ENCODE measurements at places on chromosomes 6 and 20.

DNA sequence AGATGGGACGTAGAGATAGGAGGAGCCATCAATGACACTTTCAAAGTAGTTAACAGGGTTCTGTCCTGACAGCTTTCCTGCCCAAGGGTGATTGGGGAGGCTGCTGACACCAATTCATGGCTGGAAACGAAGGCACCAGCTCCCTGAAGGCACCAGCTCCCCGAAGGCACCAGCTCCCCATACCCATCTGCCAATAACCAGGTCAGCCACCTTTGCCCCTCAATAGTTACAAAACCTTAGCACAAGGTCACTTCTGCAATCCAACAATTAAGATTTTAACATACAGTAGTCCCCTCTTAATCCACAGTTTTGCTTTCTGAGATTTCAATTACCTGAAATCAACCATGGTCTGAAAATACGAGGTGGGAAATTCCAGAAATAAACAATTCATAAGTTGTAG is 51.7 kb downstream of the ELOVL5 start:
- DNase-seq, result no peak

DNA sequence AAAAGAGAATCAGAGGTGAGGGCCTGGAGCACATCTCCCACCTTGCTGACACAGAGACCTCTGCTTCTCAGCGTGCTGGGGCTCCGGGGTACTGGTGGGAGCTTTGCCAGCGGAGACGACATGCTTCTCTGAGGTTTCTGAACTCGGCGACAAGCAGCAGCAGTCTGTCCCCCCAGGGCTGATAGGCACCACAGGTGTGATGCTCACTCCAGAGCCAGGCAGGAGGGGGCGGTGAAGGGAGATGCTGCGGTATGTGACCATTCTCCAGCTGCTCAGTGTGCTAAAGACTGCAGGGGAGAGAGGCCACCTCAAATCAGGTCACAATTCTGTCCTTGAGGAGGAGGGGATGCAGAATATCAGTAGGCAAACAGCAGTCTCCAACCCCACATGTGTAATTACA is 219.9 kb downstream of the ALDH8A1 start:
- DNase-seq, result no peak

DNA sequence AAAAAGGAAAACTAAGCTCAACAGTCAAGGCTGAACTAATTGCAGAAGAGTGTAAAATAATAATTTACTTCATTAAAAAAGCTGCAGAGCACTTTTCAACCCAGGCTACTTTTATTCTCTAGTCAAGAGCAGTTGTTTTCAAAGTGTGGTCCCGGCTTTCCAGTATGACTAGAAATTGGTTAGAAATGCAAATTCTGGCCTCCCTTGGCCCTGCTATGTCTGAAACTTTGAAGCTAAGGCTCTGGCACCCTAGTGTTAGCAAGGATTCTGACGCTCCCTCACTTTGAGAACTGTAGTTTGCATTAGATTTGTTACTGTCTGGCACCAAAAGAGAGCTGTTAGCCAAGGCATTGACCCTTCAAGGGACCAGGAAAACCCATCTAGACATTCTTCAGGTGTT is 9.5 kb upstream of the NXT1 start:
- no peak for DNase-seq

- DNase-seq, result no peak
These were observed 29.3 kb downstream of the GMPR start for GRCh38 chr6:16267428-16268263.

DNA sequence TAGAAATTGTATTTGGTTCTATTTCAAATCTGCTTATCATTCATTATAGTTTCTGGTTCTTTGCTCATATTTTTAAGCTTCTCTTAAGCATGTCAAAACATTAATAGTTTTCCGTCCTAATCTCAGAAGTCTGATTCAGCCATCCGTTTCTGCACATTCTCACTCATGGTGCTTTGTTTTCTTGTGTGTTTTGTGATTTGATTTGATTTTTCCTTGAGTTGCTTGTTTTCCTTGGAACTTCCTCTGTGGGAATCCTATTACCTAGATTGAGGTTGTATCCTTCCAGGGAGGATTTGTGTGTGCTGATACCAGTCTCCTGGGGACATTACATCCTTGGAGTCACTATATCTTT is 7.9 kb downstream of the SNX9 start:
- no peak for DNase-seq

DNA sequence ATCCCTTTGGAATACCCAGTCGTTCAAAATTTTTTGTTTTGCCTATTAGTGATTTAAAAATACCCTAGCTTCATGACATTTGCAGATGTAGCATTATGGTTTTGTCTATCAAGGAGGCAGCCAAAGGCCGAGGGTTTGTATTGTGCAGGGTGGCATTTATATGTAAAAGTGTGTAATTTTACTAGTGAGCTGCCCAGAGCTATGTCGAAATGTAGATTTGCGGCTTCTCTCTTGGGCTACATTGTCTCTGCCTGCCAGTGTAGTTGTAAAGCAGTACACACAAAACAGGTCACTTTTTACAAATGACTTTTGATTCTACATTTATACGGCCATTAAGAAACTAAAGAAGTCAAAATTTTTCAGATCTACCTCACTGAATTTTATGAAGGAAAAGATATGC is 87.7 kb downstream of the TSHZ2 start:
- no peak for DNase-seq

DNA sequence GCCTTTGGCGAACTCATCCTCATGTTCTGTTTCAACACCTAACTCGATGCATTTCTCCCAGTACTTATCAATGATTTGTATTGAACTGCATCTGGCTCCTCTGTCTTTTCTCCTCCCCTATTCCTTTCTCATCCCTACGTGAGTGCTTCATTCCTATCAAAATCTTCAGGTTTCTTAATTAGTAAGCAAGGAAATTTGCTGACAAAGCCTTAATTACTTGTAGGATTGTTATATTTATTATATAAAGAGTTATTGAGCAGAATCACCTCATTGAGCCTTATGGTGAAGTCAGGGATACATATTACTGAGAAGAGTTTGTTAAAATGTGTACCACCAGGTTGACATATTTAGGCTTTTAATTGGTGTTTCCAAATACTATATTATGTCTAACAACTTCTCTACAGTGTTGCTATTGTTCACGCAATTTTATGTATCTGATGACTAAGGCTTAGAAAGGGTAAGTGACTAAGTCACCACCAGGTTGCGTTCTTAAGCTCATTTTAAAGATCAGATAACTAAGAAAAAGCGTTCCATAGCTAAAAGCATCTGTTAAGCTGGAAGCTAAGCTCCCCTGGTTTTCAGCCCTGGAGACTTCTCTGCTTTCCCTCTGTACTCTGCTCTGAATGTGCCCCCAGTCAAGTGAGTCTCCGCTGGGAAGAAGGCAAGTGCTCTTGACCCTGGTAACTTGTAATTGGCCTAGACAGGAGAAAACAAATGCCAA is 18.9 kb downstream of the SCGN start:
- no peak for DNase-seq

DNA sequence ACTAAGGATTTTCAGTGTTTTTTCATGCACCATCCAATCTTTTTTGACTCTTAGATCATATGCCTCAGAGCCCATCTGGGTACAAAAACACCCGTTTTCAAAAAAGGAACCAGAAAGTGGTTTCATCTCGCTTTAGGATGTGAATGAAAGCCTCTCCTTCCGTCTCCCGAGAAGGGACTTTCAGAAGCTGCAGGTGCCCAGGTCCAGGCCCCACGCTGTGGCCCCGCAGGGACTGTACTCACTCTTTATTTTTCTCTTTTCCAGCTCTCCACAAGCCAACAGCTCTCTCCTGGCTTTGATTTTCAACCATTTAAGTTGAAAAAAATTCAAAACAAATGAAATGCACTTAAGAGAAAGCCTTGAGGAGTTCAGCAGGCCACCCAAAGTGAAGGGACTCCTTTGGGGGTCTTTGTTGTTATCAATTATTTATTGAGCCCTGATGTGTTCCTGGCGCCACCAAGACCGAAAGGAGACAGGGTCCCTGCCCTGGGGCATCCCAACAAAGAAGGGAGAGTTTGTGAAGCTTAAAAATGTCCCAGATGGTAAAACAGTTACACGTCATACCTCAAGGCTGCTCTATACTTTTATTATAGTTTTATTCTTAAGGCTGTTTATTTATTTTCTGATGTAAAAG is 467.3 kb downstream of the PREX1 start:
- no peak for DNase-seq

GRCh38 chr20:37319151-37319671 is 26.7 kb upstream of the SRC start:
- no peak for DNase-seq

DNA sequence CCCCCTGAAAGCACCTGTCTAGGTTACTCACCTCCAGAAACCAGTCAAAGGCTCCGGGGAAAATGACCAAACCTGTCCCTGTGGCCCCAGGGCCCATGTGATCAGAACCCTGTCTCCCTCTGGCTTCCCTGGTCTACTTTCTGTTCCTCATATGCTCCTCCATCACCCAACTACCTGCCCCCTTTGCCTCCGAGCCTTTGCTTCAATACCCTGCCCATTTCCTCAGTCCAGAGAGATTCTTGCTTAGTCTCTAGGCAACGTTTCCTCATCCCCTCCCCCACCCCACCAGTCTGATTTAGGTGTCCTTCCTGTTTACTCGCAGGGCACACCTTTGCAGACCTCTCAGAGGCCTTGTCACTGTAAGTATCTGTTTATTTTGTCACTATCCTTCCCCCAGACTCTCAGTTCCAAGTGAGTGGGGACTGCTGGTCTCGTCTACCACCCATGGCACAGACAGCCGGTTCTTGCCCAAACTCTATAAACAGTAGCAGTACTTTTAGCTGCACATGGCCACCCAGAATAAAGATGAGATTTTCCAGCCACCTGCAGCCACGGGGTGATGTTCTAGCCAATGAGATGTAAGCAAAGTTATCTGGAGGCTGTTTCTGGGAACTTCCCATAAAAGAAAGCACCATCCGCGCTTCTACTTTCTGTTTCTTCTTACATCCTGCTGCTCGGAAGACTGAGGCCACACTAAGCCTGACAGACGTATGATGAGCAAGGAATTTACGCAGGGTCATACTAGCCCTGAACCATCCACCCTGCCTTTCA is 13.3 kb downstream of the ELOVL5 start:
- DNase-seq, result no peak

GRCh38 chr6:11727998-11728961 is 50.3 kb downstream of the ADTRP start:
- DNase-seq, result no peak

DNA sequence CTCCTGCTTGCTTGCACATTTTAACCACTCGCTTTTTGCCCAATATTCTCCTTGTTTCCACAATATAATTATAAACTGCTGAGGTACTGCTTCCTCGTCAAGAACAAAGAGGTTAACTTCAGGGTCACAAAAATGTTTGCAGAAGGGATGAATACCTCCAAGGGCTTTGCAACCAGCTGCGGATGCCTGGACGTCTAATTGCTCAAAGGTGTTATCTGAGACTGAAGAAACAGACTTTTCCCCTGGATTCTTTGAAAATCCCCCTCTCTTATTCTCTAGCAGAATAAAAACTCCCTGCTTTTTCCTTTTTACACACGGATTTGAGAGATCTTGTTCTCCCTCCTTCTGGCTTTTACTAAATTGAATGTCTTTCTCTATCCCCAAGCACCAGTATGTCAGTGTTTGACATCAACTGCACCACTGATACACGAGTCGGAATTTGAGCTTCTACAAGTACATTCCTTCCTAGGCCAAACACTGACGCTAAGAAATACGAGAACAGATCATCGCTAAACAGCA is 336 bp upstream of the SMPDL3A start:
- DNase-seq, result no peak

All from stimulated activated CD8-positive, alpha-beta memory T cell treated with anti-CD3 and anti-CD28 coated beads, Interleukin-15, amount 100 ng/mL, for 4 hours (primary cell).